ENCODE measurements at places on chromosomes 1 and 21.

GRCh38 chr1:10973552-10973951 is 38.9 kb upstream of the TARDBP start:
- no peak for DNase-seq

DNA sequence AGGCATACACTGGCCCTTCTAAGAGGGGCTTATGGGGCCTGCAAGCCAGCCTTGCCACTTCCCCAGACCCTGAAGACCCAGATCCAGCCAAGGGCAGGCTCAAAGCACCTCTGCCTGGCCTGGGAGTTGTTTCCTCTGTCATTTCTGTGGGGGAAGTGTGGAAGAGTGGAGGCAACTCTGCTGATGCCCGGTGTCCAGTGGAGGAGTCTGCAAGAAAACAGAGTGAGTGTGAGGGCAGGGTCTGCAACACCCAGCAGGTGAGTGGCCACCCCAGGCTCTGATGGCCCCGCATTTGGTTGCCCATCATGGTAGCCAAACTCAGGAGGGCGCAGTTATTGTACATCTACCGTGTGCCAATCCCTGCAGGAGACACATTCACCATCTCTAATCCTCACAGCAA is 8.4 kb downstream of the CLEC20A start:
- DNase-seq, result no peak

GRCh38 chr1:31433396-31433930 is 20.4 kb downstream of the SERINC2 start:
- DNase-seq, result no peak

GRCh38 chr1:221709854-221710253 is 32.0 kb downstream of the DUSP10 start:
- DNase-seq, result no peak

- no peak for DNase-seq
Observed at GRCh38 chr1:174068000-174068399, 45.8 kb upstream of the RC3H1 start.
